ENCODE measurements at places on chromosomes 7 and 10. TPM values are rescaled to one million over a fixed set of nuclear protein-coding genes. Genes with fewer than 3 reads are reported as not detected.
A peak's percentile ranks its signal among the peaks of the same experiment; 100 is the strongest.

Gene SPAM1
- total RNA-seq: 0.67 TPM

DNA sequence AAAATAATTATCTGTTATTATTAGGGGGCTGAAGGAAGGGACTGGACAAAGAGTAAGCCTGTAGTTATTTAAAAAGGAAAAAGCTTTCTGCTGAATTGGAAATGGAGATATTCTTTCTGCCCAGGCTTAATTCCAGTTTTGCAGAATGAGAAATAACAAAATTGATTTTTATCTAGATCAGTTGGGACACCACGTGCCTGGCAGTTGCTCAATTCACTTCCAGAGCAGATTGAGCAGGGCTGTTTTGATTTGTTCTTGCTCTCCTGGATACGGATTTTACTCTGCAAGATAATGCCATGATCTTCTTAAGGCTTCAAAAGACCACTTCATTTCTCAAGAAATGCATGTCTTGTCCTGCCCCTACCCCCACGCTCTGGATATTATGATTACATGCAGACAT lies 524.3 kb downstream of the TCERG1L start:
- H3K27ac ChIP-seq: no peak overlapping the region
- no peak overlapping the region for H3K4me3 ChIP-seq
- no peaks in the 10 kb centered on the region for H3K36me3 ChIP-seq
- no peaks in the 10 kb centered on the region for H3K27me3 ChIP-seq
- H3K4me1 ChIP-seq: no peaks in the 10 kb centered on the region

GRCh38 chr7:73418113-73418703 lies 15.4 kb upstream of the FZD9 start:
- no peak overlapping the region for H3K27ac ChIP-seq
- H3K4me1 ChIP-seq: no peaks in the 10 kb centered on the region
- DNase-seq: no peak

GRCh38 chr10:26468700-26469099 lies 30.6 kb downstream of the APBB1IP start:
- H3K27me3 ChIP-seq: no peaks in the 10 kb centered on the region
- no peaks in the 10 kb centered on the region for H3K36me3 ChIP-seq
- H3K4me1 ChIP-seq: no peaks in the 10 kb centered on the region
- no peak overlapping the region for H3K4me3 ChIP-seq
- H3K27ac ChIP-seq: no peak overlapping the region

GRCh38 chr7:117774943-117775342 lies 98.3 kb downstream of the CTTNBP2 start:
- H3K4me3 ChIP-seq: no peak overlapping the region
- no peaks in the 10 kb centered on the region for H3K4me1 ChIP-seq
- no peak for DNase-seq
- no peak overlapping the region for H3K27ac ChIP-seq
- no peaks in the 10 kb centered on the region for H3K27me3 ChIP-seq

DNA sequence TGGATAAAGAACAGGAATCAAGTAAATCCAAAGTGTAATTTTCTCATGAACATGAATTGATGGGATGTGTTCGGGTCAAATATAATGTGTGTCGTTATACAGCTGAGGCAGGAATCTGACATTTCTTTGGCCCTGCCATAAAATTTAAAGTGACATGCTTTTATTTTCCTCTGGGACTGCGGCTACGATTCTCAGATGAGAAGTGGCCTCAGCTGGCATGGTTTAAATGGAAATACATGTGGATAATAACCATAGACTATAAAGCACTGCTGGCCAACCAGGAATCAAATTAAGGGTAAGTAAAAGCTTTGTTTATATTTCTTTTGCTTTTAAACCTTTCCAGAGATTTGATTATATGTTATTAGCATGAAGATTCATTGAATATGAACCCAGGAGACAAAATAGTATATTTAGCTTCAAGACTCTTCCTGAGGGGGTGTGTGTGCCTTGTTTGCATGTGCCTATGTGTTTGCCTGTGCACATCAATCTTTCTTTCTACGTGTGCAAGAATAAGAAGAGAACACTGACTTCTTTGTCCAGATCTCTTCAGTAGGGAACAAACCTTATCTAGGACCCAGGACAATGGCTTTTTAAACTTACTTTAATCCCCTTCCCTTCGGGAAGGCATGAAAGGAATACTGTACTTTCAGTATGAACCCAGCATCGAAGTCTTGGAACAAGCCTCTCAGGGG lies 629.0 kb upstream of the PFKP start:
- H3K4me1 ChIP-seq: no peaks in the 10 kb centered on the region
- no peaks in the 10 kb centered on the region for H3K36me3 ChIP-seq
- no peak overlapping the region for H3K4me3 ChIP-seq
- DNase-seq: no peak
- H3K27ac ChIP-seq: peak overlapping the region; percentile 57
- no peaks in the 10 kb centered on the region for H3K27me3 ChIP-seq

- H3K4me1 ChIP-seq: no peaks in the 10 kb centered on the region
- H3K27ac ChIP-seq: no peak overlapping the region
- H3K4me3 ChIP-seq: no peak overlapping the region
Measured at GRCh38 chr10:96122824-96123223, 7.3 kb upstream of the ZNF518A start.

- no peaks in the 10 kb centered on the region for H3K27me3 ChIP-seq
- H3K27ac ChIP-seq: no peak overlapping the region
Measured at GRCh38 chr7:94011714-94012353, 7.7 kb upstream of the BET1 start.

Gene PTN
- 4.8 TPM for total RNA-seq

- H3K4me1 ChIP-seq: no peaks in the 10 kb centered on the region
- H3K27ac ChIP-seq: no peak overlapping the region
- H3K36me3 ChIP-seq: no peaks in the 10 kb centered on the region
- no peak overlapping the region for H3K4me3 ChIP-seq
Measured at GRCh38 chr7:31066516-31067130, 14.5 kb downstream of the ADCYAP1R1 start.

DNA sequence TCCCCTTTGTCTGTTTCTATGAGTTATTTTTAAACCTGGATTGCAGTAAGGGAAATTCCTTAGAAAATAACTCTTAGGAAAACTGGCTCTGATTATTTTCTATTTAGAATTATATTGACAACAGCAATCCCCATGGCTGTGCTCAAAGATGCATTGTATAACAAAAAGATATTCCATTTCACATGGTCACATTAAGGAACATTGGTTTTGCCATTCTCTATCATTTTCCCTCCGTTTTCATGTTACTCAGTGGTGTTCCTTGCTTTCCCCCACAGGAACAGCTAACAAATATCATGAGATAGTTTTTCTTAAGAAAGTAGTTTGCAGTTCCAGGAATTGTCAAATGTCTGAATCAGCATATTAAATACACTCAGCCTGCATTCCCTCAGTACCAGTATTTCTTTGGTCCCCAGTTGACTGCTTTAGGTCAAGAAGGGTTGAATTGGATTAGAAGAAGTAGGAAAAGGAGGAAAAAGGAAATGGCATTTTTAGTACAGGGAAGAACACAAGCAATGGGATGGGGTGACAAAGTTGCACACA lies 436.7 kb downstream of the TNS3 start:
- no peak overlapping the region for H3K4me3 ChIP-seq
- DNase-seq: no peak
- peaks cover 2% of the 10 kb centered on the region for H3K27me3 ChIP-seq
- no peaks in the 10 kb centered on the region for H3K36me3 ChIP-seq
- no peaks in the 10 kb centered on the region for H3K4me1 ChIP-seq
